ENCODE measurements at places on chromosomes 5 and 9.

DNA sequence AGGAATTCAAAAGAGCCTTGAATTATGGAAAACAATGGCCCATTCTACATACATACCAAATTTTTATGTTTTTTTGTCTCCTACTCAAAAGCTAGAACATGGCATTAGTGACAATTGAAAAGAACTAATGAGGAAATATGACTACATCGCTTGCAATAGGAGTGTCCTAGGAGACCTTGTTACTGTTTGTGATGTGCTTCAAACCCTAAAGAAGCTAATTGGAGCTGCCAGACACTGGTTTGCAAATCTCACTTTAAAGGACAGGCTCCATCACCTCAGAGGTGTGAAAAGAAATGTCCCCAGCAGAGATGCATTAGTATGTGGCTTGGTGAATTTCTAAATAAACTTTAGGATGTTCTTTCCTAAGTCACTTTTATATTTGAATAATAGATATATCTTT, 354.2 kb upstream of the EFNA5 start:
- no peak for DNase-seq

DNA sequence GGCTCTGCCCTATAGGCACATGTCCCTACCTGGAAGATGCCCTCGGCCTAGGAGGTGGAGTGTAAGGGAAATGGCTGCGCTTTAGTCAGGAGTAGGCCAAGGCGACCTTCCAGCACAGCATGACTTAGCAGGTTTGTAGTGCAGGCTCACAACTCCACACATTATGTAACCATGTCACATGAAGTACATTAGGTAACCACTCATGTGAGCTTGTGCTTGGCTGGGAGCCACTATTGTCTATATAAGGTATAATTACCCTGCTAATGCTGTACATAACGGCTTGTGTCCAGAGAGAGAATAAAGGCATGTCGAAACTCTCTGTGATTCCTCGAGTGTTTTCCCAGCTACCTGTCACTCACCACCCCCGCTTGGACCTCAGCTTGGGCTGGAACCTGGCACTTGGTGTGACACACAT, 74.9 kb downstream of the CAMK4 start:
- DNase-seq = peak; percentile 1

- DNase-seq = no peak
Measured at GRCh38 chr5:154526231-154527226, 48.5 kb upstream of the HAND1 start.

DNA sequence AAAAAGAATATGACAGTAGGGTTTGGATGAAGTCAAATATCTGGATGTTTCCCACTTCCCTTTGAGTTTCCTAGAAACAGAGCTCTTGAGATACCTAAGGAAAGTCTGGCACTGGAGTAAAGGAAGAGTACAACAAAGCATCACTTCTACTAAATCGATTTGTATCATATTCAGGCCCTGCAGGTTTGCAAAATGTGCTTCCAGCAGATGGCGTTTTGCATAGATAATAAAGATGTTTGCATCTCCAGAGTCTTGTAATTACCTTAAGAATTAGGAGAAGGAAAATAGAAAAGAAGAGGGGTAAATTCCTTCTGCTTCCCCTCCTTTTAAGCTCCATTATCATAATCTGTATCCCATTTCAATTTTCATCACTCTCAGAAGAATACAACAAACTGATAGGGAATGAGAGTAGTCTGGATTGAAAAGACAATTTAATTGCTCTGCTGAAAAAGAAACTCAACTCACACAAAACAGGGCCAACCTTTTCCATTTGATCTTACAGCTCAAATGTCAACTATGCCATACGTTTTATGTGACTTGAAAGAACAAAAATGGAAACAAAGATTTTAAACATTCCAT, 380.4 kb downstream of the PTPRD start:
- DNase-seq = peak; percentile 12

- no peak for DNase-seq
Measured at GRCh38 chr5:116386633-116387032, 188.0 kb downstream of the SEMA6A start.

DNA sequence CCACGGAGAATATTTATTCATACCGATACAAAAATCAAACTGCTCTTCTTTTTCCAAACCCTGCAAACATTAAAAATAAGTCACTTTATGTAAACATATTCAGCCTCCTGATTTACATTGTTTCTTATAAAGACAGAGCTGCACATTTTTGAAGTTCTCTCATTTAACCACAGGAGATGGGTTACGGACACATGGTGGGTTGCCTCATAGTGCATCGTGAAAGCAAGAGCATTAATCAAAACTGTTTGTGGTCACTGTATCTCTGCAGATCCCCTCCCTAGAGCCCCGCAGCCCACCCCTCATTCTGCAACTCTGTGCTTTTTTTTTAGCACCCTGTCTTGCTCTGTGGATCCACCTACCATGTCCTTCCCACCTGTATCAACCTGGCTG, 43.3 kb upstream of the EQTN start:
- DNase-seq = no peak

- DNase-seq = no peak
Measured at GRCh38 chr9:86324308-86324707, 29.9 kb downstream of the TUT7 start.

DNA sequence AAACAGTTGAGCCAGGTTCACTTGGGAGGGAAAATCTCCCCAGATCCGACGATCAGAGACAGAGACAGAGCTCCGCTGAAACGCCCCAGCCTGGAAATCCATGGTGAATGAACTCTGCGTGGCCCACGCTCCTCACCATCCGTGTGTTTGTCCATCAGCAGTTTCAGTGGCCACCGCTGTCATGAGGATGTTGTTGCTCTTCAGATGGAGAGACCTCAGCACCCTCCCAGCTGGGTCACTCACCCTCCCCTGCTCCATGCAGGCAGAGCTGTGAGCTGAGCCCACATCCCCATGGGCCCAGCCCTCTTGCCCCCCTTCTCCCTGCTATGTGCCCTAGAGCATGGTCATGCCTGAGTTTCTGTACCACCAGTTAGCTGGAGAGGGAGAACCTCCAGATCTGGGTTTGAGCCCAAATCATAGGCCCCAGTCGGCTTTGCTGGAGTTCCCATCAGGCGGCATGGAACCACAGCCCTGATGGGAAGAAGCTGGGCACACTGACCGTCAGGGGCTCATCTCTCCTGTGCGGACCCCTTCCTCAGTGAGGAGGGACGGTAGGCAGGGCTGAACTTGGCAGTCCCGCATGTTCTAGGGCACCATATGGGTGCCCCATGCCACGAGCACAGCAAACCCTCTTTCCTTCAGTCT, 154.4 kb upstream of the COL5A1 start:
- DNase-seq = no peak

GRCh38 chr9:136571531-136571930, 25.7 kb upstream of the NOTCH1 start:
- DNase-seq = no peak

DNA sequence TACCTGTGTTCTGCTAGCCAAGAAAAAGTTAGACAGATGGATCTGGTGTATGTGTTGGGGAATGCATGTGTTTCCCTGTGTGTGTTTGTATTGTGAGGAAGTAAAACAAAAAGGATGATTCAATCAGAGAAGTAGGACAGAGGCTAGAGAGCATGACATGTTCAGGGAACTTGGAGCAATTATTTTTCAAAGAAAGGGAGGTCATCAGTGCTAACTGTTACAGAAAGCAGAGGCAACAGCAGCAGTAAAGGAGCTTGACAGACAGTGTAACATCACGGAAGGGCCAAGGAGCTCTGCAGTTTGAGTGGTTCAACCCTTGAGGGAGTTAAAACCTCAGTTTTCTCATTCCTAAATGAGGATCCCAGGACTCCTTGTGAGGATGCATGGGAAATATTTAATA, 13.2 kb downstream of the SPINK1 start:
- no peak for DNase-seq

DNA sequence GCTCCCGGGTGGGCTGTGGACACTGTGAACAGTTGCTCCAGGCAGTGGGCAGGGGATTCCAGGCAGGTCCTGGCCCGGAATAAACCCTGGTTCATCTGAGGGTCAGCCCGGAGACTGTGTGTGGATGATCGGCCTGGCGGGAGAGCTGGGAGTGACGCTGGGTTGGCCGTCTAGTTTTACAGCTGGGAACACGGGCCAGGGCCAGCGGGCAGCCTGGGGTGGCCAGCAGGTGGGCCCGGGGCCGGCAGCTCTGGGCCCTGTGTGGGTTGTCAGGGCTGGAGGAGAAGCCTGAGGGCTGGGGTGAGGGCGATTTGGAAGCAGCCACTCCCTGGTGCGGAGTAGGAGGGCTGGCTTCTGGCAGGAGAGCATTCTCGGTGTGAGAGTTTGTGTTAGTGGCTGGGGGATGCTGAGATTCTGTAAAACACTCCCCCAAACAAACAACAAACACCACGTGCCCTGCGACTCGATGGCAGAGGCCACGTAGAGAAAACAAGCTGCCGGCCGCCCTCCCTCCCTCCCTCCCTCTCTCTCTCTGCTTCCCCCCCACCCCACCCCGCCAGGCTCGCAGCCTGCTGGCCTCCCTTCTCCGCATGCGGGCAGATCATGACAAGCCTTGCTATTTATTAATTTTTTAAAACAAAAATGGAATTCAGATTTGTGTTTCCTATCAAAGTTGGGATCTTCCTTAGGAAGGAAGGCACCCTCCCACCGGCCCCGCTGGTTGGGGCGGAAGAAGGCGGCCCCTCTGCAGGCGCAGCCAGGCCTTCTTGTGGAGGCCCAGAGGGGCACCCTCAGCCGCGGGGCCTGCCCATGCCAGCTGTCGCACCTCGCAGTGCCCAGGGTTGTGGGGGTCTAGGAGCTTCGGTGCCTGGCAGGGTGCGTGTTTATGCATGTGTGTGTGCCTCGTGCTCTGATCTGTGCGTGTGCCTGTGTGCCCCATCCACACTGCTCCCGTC, 49.5 kb downstream of the RXRA start:
- no peak for DNase-seq

- no peak for DNase-seq
Measured at GRCh38 chr5:112348387-112348786, 70.7 kb downstream of the EPB41L4A start.

GRCh38 chr5:17670353-17670752, 36.1 kb downstream of the TAF11L14 start:
- DNase-seq = no peak

GRCh38 chr5:5158472-5158895, 18.4 kb downstream of the ADAMTS16 start:
- DNase-seq = no peak

GRCh38 chr9:107467416-107467815, 22.2 kb downstream of the KLF4 start:
- DNase-seq = no peak

DNA sequence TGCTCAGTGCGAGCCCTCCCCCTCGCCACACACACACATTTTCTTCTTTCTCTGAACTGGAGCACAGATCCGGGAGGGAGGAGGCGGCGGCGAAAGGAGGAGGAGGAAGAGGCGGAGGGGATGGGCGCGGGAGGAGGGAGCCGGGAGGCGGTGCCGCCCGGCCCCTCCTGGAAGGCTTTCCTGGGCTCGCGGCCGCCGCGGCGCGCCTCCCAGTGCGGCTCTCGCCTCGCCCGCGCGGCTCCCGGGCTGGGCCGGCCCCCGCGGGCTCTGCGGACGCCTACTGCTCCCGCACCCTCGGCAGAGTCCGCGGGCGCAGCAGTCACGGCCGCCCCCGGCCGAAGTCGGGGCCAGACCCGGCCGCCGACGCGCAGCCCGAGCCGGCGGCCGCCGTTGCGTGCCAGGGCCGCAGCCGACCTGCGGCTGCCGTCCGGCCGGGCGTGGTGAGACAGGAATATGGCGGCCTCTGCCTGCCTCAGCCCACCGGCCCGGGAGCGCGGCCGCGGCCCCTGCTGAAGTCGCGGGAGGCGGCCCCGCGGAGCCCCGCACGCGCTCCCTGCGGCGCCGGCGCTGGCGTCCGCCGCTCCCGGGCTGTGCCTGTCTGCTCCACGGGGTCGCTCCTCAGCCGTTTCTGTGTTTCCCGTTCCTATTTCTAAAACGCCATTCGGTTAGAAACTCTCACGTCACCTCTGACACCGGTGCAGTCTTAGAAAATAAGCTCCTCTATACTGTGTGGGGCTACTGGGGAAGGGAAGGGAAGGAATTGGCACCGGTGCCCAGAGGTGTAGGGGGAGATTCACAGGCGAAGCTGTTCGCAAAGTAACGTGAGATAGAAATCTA, 500 bp upstream of the GNAQ start:
- peak; percentile 88 for DNase-seq

DNA sequence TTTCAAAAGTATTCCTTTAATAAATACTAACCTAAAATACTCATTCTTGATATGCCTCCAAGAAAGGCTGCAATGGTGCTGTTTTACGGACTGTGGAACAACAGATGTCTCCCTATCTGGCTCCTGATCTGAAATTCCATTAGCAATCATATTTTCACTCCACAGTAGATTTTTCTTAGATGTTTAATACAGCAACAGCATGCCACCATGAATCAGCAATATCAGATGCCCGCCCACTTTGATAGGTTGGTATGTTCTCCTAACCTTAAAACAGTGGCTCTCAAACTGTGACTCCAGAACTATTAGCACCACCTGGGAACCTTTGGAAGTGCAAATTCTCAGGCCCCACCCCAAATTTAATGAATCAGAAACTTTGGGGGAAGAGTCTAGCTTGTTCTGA, 110.2 kb downstream of the MLLT3 start:
- no peak for DNase-seq

GRCh38 chr5:132209131-132209530, 18.5 kb downstream of the P4HA2 start:
- no peak for DNase-seq

- DNase-seq = no peak
Measured at GRCh38 chr9:124214596-124215367, 43.0 kb upstream of the NEK6 start.

- DNase-seq = peak; percentile 63
Measured at GRCh38 chr5:83711982-83712601, 8.6 kb downstream of the HAPLN1 start.

- DNase-seq = peak; percentile 71
Measured at GRCh38 chr5:170861917-170862766, at the start of gene RANBP17. Gene RANBP17, plus strand, starts transcription at chr5:170862018.

- DNase-seq = no peak
Measured at GRCh38 chr5:133907075-133907474, 61.4 kb downstream of the C5orf15 start.

DNA sequence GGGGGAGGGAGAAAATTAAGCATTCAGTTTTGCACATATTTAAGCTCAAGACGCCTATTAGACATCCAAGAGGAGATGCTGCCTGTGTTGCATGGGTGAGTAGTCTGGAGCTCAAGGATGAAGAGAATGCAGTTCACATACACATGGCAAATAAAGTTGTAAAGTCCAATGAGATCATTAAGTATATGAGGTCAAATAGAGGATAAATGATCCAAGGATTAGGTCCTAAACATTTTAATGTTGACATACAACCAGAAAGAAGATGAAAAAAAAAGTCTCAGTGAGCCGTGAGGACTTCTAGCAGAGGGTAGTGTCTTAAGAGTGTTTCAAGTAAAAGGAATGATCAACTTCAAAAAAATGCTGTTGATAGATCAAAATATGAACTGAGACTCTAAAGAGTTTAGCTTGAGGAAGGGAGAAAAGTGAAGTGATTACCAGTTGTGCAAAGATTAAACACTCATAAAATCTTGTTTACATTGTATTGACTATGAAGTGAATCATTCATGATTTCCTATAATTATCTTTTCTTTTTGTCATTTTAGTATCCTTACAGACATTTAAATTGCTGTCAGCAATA, 251.8 kb downstream of the ZNF608 start:
- no peak for DNase-seq
